ENCODE measurements at places on chromosomes 3 and 15.
A peak's percentile ranks its signal among the peaks of the same experiment; 100 is the strongest.

DNA sequence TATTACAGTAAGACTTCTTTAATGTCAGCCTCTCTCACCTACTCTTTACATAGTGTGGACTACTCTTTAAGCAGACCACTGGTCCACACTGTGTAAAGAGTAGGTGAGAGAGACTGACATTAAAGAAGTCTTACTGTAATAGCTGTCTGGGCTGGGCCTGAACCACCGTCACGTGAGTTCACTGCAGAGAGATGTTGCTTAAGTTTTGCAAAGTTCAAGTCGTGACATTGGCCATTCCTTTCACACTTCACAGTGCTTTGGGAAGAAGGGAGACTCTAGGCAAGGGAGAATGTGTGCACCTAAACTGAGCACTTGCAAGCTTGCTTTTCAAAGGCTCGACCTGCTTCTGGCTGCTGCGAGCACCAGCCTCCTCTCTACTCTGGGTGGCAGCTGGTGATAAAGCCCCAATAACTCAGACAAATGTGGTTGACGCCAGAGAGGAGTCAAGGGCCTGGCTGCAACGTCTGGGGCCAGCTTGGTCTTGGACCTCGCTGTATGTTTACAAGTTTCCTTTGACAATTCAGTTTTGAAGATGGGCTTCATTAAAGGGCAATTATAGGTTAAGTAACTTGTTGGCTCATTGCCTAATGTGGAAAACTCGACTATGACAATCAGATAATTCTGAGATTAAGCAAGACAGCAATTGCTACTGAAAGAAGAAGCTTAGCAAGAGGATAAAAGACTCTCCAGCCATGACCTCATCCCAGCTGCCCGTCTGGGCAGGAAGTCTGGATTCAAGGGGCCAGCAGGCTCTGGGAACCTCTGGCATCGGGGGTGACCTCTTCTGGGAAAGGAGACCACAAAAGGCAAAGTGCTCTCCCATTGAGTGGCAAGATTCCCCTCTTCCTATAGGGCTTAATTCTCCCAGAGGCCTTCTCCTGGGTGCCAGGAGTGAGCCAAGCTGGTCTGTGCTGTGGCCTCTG lies 242.1 kb upstream of the TLE3 start:
- DNase-seq = no peak

DNA sequence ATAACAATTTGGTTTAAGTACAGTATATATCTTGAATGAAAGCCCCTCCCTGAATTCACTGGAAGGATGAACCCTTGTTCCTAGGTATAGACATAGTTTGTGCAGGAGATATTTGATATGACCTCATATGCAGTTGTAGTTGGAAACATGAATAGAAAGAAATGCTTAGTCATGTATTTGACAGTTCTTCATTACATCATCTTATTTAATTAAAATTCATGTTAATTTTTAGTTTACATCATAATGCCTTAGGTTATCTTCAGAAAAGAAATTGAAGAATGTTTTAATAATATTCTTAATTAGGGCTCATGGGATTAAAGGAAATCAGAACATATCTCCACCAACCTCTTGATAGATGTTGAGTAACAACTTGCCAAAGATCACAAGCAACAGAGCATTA lies 19.2 kb downstream of the SLC2A2 start:
- no peak for DNase-seq

- no peak for DNase-seq
Observed at GRCh38 chr15:100714749-100715342, 112.5 kb downstream of the ASB7 start.

DNA sequence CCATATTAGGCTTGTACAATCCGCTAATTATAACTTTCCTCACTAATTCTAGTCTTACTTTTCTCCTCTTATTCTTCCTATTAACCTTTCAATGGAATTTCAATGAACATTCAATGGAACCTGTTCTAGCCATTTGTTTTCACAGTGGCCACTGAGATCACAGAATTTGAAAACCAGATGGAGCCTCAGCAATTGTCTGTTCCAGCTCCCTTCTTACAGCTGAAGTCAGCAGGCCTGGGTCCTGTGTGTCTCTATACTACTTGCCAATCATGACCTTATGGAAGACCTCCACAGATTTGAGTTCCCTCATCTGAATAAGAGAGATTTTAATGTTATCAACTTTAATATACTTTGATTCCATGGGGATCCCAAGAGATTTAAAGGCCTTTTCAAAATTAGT lies 36.6 kb downstream of the TJP1 start:
- DNase-seq = no peak

GRCh38 chr15:74304431-74304830 lies 63.0 kb downstream of the CYP11A1 start:
- no peak for DNase-seq

DNA sequence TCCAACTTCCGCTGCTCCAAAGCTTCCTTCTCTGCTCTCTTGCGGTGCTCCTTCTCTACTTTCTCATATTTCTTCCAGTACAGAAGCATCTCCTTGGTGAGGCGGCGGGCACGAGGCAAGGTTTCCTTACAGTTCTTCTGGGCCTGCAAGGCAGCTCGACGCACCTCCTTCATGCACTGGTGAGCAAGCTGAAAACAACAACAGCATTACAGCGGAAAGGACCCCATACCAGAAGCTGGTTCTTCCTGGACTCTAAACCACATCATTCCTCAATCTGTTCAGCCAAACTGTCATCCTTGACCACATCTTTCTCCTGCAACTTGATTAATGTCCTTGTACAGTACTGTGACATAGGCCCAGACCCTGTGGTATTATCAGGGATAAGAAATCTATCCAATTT lies 36.4 kb downstream of the INO80 start:
- no peak for DNase-seq

- peak; percentile 27 for DNase-seq
Observed at GRCh38 chr3:185175370-185175987, 22.6 kb upstream of the C3orf70 start.

Data from KG1 (cell line).